ENCODE measurements at places on chromosomes 4 and X.
A peak's percentile ranks its signal among the peaks of the same experiment; 100 is the strongest.

- peak; percentile 23 for DNase-seq
Measured at GRCh38 chr4:186137196-186137794, 32.8 kb downstream of the FAM149A start.

DNA sequence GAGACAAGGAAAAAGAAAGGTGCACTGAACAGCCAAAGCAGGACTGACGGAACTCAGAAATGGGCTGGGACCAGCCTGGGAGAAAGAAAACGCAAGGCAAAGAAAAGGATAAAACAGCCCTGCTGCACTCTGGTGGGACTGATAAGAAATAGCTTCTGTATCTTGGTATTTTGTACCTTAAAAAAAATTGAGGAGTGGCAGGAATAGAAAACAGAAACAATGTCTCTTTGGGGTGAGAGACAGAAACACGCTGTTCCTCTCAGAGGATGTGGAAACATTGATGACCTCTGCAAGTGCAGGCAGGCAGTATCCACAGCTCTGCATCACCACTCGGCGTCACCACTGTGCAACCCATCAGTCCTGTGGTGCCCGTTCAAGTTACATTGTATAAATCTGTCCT is 152.5 kb upstream of the SPRY1 start:
- no peak for DNase-seq

DNA sequence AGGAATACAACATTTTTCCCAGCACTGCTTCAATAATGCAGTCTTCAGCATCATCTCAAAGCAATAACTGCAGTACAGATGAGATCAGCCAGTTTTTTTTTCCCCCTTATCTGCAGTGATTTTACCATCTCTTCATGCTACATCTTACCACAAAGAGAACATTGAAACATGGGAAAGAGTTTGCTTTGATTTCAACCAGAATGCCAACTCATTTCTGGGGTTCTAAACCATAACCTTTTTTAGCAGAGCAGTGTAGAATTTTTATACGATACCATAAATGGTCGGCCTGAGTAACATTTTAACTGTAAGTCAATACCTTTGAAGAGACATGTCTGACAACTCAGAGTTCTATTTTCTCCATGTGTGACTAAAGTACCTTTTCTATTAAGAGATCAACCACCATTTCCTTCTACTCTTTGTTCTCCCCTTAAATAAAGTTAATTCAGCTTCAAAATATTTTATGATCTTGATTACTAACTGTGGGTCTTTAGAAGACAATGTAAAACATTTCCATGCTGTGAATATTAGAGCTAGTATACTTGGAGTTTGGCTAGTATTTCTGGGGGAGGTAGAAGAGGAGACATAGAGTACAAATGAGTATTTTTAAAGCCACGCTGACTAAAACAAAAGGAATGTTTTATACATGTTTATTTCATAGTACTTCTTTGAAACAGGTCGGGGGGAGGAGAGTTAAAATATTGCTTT is 69.1 kb downstream of the TET2 start:
- DNase-seq: no peak

- DNase-seq: peak; percentile 41
Measured at GRCh38 chr4:26346203-26346620, 25.4 kb downstream of the RBPJ start.

DNA sequence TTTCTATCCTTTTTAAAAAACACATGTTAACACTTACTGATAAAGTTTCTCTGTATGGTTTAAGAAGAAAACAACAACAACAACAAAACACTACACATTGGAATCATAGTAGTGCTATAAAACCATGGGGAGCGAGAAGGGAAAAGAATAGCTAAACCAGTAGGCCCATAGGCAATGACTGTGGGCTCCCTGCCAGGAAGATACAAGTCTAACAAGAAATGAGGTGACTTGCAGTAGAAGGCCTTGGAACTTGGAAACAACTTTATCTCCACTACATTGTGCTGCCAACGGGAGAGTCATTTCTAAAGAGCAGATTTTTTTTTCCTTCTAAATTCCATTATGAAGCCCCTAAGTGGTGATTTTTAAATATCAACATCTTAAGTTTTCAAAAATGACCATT is 78.0 kb downstream of the GPC4 start:
- no peak for DNase-seq

- DNase-seq: peak; percentile 93
Measured at GRCh38 chr4:26860157-26860921, at the start of gene STIM2. Gene STIM2 (plus strand): TSS chr4:26860841.

- DNase-seq: no peak
Measured at GRCh38 chr4:151529187-151529586, 120.2 kb downstream of the FHIP1A start.

DNA sequence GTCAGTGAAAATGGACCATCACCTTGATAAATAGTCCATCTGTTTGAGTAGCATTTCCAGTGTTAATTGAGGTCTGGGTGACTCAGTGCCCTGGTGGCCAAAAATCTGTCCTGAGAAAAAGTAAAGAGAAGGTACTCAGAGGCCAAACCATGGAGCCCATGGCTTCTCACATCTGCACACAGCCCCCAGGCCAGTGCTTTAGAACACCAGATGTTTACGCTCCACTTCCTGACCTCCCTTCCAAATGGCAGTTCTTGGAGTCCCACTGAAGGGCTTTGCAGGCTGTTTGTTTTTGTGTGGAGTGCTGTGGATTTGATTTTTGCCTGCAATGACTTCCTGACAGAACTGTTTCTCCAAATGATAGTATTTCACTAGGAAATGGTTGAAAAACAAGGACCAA is 60.2 kb upstream of the GPC4 start:
- no peak for DNase-seq

DNA sequence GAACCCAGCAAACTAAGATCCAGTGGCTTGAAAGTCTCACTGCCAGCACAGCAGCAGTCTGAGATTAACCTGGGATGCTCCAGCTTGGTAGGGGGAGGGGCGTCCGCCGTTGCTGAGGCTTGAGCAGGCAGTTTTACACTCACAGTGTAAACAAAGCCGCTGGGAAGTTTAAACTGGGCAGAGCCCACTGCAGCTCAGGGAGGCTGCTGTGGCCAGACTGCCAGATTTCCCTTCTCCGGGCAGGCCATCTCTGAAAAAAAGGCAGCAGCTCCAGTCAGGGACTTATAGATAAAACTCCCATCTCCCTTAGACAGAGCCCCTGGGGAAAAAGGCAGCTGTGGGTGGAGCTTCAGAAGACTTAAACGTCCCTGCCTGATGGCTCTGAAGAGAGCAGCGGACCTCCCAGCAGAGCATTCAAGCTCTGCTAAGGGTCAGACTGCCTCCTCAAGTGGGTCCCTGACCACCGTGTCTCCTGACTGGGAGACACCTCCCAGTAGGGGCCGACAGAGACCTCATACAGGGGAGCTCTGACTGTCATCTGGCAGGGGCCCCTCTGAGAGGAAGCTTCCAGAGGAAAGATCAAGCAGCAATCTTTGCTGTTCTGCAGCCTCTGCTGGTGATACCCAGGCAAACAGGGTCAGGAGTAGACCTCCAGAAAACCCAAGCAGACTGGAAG is 45.1 kb upstream of the CDX4 start:
- no peak for DNase-seq

DNA sequence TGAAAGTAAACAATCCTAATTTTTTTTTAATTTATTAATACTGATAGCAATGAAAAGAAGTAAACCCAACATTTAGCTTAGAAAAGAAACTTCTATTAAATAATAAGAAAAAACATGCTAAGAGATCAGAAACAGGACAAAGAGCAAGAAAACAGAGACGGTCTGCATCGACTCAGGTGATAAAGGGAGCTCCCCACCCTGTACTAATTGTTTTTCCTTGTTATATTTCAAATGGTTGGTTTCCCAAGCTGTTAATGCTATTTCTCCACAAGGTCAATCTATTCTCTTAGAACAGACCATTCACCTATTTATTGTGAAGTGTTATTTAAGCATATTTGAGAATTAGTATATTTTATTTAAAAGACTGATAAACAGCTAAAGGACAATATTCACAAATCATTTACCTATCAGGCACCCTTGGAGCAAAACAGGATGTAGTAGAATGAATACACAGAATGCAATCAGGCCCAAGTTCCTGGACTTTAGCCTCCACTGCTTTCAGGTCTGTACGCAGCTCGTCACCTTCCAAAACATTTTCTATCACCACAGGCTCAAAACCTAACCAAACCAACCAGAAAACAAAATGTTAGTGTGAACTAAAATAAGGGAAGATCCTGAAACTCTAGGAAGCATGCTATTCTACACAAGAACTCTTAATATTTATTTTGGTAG is 5.5 kb downstream of the SEPSECS start:
- DNase-seq: no peak

DNA sequence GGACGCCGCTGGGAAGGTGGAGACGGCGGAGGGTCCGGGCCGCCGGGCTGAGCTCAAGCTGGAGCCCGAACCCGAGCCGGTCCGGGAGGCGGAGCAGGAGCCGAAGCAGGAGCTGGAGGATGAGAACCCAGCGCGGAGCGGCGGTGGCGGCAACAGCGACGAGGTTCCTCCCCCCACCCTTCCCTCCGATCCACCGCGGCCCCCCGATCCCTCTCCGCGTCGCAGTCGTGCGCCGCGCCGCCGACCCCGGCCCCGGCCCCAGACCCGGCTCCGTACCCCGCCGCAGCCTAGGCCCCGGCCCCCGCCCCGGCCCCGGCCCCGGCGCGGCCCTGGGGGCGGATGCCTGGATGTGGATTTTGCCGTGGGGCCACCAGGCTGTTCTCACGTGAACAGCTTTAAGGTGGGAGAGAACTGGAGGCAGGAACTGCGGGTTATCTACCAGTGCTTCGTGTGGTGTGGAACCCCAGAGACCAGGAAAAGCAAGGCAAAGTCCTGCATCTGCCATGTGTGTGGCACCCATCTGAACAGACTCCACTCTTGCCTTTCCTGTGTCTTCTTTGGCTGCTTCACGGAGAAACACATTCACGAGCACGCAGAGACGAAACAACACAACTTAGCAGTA is 483 bp downstream of the USP27X start:
- DNase-seq: no peak

DNA sequence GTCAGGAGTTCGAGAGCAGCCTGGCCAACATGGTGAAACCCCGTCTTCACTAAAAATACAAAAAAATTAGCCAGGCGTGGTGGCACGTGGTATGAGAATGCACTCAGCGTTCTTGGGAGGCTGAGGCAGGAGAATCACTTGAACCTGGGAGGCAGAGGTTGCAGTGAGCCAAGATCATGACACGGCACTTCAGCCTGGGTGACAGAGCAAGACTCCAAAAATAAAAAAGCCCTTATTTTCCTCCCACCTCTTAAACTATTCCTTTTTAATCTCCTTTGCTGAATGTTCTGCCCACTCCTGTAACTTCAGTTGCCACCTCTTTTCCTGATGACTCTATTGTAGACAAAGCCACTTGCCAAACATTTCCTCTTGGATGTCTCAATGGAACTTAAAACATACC is 72.6 kb downstream of the TAF1 start:
- no peak for DNase-seq

- no peak for DNase-seq
Measured at GRCh38 chrX:72408885-72409284, 103.2 kb upstream of the CITED1 start.

DNA sequence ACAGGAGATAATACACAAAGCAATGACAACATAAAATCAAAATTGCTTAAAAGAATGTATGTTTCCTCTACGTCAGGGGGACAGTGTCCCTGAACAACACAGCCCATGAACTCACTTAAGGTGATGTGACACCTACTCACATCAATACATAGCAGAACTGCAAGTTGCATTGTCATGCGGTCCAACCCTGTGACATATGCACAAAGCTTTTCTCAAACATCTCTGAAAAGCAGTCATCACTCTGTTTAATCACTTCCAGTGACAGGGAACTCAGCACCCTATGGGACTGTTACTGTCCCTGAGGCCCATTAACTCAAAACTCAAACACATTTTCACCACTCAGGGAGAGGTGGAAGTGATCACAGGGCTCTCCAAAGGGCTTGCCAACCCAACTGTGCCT is 2.4 kb downstream of the STX18 start:
- DNase-seq: no peak

DNA sequence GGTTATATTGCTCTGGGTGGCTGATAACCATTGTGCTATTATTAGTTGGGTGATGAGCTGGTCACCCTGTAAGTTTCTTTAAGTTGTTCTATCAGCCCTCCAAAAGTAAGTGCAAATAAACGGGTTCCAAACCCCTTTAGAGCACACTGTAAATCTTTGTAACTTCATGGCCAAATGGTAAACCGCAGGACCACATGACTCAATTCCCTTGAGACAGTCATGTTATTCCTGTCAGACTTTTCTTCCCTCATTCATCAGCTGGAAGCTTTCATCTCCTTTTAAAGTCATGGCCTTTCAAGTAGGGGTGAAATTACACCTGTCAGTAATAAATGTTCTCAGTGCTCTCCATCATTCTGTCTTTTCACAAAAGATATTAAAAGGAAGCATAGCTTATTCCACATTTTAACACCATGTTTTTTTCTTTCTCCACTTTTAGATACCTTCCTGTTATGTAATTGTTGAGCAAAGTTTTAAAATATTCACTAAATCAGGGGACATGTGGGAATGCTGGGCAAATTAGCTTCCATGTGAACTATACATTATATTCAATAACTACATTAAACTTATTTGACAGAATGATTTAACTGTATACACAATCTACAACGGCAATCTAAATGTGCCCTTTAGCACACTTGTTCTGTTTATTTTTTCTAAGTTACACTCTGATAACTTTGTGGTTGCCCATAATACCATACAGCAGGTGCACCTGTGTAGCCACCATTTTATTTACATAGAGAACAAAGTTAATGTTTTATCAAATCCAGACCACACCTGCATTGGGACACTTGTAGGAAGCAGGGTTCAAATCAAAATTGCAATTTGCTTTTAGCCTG is 275.5 kb downstream of the CFAP299 start:
- peak; percentile 38 for DNase-seq

DNA sequence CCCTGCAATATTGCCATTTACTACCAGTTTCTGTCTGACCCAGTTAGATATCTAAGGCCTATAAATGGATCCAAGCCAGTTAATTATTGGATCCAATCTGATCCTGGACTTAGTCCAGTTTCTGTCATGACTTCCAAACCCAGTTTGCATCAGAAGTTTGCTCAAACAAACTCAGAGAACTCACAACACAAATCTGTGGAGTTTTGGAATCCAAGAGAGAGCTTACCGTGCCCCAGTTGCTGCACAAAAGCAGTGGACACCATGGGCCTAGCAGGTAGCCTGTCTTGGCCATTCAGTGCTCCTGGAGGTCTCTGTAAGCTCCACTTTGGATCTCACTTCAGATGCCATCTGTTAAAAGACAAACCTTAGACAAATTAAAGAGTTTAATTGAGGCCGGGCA is 174.5 kb downstream of the AASDH start:
- no peak for DNase-seq

DNA sequence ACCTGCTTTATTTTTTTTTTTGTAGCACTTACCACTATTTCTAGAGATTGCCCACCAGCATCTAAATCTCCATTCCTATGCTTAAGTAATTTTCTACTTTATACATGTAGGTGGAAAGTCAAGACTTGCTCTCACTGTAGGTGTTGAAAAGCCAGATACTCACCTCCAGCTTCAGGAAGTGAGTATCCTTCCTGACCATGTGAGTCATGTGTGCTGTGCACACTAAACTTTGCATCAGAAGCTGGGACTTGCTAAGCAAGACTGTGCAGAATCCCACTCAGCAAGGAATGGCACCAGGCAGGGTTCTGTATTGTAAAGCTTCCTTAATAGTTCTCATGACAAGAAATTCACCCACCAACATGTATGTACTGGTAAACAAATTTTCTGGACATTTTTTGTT is 151.8 kb downstream of the POU4F2 start:
- DNase-seq: no peak

GRCh38 chrX:129686422-129686948 is 31.7 kb upstream of the APLN start:
- peak; percentile 67 for DNase-seq

- peak; percentile 59 for DNase-seq
Measured at GRCh38 chr4:140236654-140237169, 82.7 kb upstream of the MAML3 start.

- no peak for DNase-seq
Measured at GRCh38 chr4:142380052-142380602, 466.0 kb downstream of the INPP4B start.
